Activated CD8-positive, alpha-beta T cell treated with anti-CD3 and anti-CD28 coated beads for 36 hours (primary cell): ENCODE measurements at places on chromosomes 11 and 22. TPM values are rescaled to one million over a fixed set of nuclear protein-coding genes. Genes with fewer than 3 reads are reported as not detected.

The LDHAL6A gene
- not detected for total RNA-seq

The PKNOX2 gene
- total RNA-seq = not detected

The ANGPTL5 gene
- total RNA-seq = not detected

The MMP1 gene
- not detected for total RNA-seq

The KCNA4 gene
- not detected for total RNA-seq

The CNTF gene
- 1.8 TPM for total RNA-seq

The FBXO3 gene
- total RNA-seq = 11.5 TPM

The CD248 gene
- total RNA-seq = 16.8 TPM

The RCOR2 gene
- total RNA-seq = 2.1 TPM

The DDTL gene
- not detected for total RNA-seq

The PLEKHB1 gene
- total RNA-seq = 8.6 TPM

The GAS2 gene
- 2.6 TPM for total RNA-seq

The DNAJB13 gene
- total RNA-seq = not detected

The SOX10 gene
- total RNA-seq = not detected

The PATE2 gene
- not detected for total RNA-seq

The GPHA2 gene
- not detected for total RNA-seq

The POU2F3 gene
- total RNA-seq = not detected

The RBFOX2 gene
- total RNA-seq = 3.1 TPM

The TMPRSS13 gene
- 3.5 TPM for total RNA-seq

The CHADL gene
- total RNA-seq = 0.23 TPM

The LRP4 gene
- total RNA-seq = 0.45 TPM

The HTR3A gene
- not detected for total RNA-seq

The FUT4 gene
- 3.9 TPM for total RNA-seq

The PPFIA1 gene
- total RNA-seq = 27.2 TPM

The TRIM49 gene
- not detected for total RNA-seq

The POU2AF3 gene
- not detected for total RNA-seq

The APOC3 gene
- total RNA-seq = not detected

The TRIM6 gene
- total RNA-seq = 0.47 TPM
